ENCODE measurements at places on chromosomes 3 and 15. TPM values are rescaled to one million over a fixed set of nuclear protein-coding genes. Genes with fewer than 3 reads are reported as not detected.
A peak's percentile ranks its signal among the peaks of the same experiment; 100 is the strongest.

DNA sequence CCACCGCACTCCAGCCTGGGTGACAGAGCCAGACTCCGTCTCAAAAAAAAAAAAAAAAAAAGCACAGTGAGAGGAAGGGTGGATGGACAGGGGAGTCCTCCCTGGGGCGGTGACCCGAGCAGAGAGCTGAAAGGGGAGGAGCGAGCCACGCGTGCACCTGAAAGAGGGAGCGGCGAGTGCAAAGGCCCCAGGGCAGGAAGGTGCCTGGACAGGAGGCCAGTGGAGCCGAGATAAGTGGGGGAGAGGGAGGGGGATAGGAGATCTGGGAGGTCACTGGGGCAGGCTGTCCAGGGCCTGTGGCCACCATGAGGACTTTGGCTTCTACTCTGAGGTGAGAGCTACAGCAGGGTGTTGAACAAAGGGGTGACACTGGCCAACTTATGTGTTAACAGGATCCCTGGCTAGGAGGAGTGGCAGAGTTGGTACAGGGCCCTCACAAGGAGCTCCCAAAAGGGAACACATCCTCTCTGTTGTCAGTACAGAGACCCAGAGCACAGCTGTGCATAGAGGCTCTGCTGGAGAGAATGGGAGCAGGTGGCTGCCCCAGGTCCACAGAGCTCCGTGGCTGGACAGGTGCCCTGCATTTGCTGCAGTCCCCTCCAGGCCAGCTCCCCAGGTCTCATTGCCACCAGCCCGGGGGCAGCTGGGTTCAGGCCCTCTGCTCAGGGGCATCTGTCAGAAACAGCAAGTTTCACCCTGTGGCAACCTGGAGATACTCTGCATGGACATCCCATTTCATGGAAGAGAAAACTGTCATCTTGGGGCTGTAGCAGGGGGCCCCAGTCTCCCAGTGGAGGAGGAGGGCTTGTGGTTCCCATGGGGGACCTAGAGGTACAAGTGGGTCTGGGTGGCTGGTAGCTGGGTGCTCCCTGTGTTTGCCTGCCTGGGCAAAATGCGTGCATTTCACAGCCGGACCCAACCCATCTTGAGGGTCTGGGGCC lies 28.5 kb downstream of the FBLN2 start:
- no peak for DNase-seq

DNA sequence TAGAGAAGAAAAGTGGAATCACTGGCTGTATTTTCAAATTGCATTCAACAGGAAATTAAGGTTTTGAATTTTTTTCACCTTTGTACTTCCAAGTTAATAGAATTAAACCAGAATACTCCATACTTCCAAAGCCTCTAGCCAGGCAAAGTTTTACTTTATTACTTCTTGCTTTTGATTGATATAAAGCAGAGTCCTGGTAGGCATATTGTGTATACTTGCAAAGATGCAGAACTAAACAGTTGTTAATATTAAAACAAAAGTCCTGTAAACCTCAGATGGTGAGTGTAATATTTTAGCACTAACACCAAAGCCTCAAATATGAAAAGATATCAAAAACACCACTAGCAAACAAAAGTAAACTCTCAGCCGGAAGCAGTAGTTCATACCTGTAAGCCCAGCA lies 107.2 kb upstream of the C2CD4B start:
- no peak for DNase-seq

- DNase-seq = no peak
Observed at GRCh38 chr15:68310804-68311463, 33.4 kb downstream of the FEM1B start.

DNA sequence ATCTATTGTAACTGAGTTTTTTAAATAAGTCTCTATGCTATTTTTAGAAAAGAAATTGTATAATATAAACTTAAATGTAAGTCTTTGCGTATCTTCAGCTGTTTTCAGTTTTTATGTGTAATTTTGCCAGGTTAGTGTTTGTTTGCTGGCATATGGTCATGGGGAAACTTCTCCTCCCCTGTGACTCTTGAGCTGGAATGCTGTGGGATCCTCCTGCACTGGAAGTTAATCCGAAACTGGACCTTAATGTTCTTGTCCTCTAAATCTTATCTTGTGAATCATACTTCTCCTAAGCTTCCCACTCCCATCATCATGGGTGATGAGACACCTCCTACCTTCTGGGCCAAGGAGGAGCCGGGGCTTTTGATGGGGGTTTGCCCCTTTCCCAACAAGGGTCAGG lies 52.4 kb upstream of the CHST2 start:
- no peak for DNase-seq

- no peak for DNase-seq
Observed at GRCh38 chr15:63211549-63211948, 22.1 kb downstream of the RAB8B start.

GRCh38 chr3:156808025-156808424 lies 18.1 kb upstream of the LEKR1 start:
- no peak for DNase-seq

GRCh38 chr3:50515565-50516439 lies 12.4 kb upstream of the CACNA2D2 start:
- no peak for DNase-seq

GRCh38 chr3:1007866-1008265 lies 85.0 kb upstream of the CNTN6 start:
- no peak for DNase-seq

DNA sequence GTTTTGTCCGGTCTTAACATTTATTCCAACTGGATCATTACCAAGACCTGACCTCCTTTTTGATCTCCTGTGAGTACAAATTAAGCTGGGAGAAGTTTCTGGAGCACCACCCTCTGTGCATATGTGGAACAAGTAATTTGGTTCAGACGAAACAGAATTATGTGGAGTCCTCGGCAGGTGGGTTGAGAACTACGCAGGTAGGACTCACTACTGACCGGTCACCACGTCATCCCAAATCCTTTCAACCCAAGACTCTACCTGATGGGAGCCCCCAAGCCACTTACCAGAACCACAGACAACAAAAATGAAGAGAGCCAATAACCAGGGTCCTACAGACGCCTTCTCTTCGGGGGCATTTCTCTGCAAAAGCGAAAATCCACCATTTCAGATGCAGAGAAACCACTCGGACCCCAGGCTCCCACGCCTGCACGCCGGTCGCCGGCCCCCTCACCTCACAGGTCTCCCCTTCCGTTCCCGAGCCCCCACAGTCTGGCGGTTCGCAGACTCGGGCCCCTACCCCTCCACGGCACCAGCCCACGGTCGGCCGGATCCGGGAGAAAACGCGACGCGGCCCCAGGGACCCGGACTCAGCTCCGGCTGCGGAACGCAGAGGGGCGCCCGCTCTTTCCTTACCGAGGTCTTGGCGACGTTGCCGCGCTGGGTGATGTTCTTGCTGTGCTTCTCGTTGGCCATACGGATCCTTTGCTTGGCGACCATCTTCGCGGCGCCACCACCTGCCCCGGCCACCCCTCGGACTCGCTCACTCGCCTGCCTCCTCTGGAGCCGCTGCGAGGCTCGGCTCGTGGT lies 674 bp downstream of the SERP1 start:
- DNase-seq = peak; percentile 23

GRCh38 chr15:88664151-88664778 lies 25.4 kb downstream of the ISG20 start:
- no peak for DNase-seq

GRCh38 chr15:55407498-55408011 lies 604 bp downstream of the CCPG1 start:
- DNase-seq = no peak

GRCh38 chr3:61571516-61572336 lies 10.4 kb downstream of the PTPRG start:
- no peak for DNase-seq

DNA sequence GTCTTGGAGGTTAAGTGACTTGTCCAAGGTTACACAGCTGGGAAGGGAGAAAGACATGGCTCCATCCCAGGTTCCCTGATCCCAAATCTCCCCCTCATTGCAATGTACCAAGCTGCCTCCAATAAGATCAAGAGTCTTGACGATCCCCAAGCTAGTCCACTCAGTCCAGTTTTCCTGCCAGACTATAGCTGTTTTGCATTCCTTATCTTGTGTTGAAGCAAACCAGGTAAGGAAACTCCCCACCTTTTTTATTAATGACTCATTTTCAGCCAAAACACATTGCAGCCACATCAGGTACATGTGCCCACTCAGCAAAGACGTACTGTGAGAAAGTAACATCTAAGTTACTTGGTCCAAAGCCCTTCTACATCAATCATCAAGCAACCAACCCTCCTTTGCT lies 41.9 kb downstream of the LIPC start:
- DNase-seq = peak; percentile 58

- no peak for DNase-seq
Observed at GRCh38 chr3:26596335-26596734, 26.2 kb upstream of the LRRC3B start.

DNA sequence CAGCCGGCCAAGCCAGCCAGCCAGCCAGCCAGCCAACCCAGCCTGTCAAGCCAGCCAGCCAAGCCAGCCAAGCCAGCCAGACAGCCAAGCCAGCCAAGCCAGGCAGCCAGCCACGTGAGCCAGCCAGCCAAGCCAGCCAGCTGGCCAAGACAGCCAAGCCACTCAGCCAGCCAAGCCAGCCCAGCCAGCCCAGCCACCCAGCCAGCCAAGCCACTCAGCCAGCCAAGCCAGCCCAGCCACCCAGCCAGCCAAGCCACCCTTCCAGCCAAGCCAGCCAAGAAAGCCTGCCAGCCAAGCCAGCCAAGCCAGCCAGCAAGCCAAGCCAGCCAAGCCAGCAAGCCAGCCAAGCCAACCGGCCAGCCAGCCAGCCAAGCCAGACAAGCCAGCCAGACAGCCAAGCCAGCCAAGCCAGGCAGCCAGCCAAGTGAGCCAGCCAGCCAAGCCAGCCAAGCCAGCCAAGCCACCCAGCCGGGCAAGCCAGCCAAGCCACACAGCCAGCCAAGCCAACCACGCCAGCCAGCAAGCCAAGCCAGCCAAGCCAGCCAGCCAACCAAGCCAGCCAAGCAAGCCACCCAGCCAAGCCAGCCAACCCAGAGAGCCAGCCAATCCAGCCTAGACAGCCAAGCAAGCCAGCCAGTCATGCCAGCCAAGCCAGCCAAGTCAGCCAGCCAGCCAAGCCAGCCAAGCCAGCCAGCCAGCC lies 199.5 kb downstream of the GOLGA6L6 start:
- DNase-seq = no peak

- no peak for DNase-seq
Observed at GRCh38 chr15:101100593-101101442, 151.0 kb downstream of the CHSY1 start.

DNA sequence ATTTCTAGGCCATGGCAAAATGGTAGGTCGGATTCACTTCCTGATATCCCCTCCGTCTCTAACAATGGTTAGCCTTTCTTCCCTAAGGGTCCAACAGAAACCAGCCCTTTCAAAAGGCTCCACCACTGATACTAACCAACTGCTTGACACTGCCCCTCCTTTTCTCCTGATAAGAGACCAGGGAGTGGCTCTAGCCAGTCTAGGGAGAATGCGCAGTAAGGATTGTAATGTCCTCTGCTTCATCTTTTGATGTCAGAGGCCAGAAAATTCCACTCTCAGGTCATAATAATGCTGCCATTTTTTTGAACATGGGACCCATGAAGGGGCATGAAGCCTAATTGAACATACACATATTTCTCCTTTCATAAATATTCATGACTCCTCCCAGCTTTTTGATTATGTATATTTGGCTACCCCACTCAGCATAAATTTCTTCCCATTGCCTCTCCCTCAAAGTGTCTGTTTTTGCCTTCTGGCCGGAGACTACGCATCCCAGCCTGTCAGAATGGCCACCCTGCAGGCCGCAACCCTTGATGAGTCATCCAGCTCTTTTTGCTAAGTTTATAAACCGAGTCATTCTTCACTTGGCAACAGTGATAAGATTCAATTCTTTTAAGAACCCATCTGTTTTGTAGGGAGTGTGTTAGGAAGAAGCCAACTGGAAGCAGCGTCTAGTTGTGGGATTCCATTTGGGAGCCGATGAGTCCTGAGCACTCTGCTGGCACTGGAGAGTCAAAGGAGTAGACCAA lies 189.0 kb upstream of the MCTP2 start:
- no peak for DNase-seq

DNA sequence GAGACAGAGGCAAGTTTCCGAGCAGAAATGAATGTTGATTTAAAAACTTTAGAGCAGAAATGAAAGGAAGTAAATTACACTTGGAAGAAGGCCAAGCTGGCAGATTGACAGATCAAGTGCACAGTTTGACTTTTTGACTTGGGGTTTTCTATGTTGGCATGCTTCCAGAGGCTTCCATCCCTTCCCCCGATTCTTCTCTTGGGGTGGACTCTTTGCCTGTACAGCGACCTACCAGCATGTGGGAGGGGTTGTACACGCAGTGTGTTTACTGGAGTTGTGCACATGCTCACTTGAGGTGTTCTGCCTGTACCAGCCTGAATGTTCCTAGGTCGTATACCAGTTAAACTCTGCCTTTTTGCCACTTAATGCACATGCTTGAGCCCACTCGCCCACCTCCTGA lies 701.5 kb upstream of the GBE1 start:
- DNase-seq = no peak

- DNase-seq = no peak
Observed at GRCh38 chr3:136464502-136464901, 214.4 kb downstream of the PCCB start.

DNA sequence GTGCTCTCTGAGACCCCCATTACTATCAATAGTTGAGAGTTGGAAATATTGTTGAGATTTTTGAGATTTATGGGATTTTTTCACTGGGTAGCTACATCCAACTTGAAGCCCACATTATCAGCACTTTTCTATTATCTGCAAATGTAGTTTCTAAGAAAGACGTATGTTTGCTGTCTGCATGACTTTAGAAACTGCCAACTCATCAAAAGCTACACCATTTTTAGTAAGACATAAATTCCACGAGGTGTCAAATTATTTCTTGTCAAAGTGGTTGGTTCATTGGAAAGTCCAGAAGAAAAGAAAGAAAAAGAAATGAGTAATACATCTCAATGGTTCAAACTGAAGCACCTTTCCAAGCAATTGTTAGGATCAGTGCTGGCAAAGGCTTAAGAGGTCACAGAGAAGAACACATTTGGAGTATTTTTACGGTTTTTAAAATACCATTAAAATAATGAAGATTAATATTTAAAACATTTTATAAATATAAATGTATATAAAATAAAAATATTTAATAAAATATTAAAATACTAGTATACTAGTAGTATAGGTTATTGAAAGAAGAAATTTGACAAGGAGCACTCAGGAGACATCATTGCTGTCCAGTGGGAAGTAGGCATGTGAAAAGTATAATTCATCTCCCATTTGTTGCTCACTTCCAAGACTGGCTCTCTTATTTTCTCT lies 463.5 kb downstream of the TAFA4 start:
- DNase-seq = no peak

DNA sequence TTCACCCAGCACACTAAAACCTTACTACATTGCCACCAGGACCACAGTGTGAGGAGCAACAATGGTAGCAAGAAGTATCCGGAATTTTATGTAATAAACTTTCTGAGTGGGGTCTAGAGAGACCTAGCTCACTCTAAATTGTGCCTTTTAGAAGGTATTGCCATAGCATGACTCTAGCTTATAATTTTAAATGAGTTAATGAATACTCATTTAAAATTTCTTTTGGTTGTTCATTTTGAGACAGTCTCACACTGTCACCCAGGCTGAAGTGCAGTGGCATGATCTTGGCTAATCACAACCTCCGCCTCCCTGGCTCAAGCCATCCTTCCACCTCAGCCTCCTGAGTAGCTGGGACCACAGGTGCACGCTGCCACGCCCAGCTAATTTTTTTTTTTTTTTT lies 26.2 kb downstream of the EDC3 start:
- no peak for DNase-seq

Gene CPLX3
- not detected for total RNA-seq

Gene RTP1
- total RNA-seq = not detected

Gene CPOX
- total RNA-seq = 30.4 TPM

Gene HIGD2B
- not detected for total RNA-seq

Gene SLC27A2
- 7.5 TPM for total RNA-seq

Gene SH2D7
- total RNA-seq = not detected

Gene GABRR3
- total RNA-seq = not detected

Gene SAXO2
- total RNA-seq = 2.7 TPM

Gene FSIP1
- 0.63 TPM for total RNA-seq

Gene RNF7
- total RNA-seq = 82.2 TPM

Data from PC-9 (cell line).